ENCODE measurements at places on chromosomes 5 and 9.

- DNase-seq: peak; percentile 92
Measured at GRCh38 chr9:87792831-87793288, 66.9 kb downstream of the CTSL start.

DNA sequence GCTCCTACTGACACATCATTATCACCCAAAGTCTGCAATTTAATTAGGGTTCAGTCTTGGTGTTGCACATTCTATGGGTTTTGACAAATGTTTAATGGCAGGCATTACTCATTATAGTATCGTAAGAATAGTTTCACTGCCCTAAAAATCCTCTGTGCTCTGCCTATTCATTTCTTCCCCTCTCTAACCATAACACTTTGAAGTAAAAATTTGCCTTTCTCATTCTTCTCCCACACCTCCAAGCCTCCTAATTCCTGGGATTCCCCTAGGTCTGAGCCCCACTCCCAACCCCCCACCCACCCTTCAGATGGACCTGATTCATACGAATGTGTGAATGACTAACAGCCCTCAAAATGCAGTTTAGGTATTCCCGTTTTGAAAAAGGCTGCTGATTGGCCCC is 18.4 kb downstream of the ENC1 start:
- no peak for DNase-seq

- DNase-seq: no peak
Measured at GRCh38 chr9:127873223-127873691, 4.2 kb downstream of the AK1 start.

- DNase-seq: peak; percentile 65
Measured at GRCh38 chr5:34474573-34475021, 181.5 kb upstream of the RAI14 start.

DNA sequence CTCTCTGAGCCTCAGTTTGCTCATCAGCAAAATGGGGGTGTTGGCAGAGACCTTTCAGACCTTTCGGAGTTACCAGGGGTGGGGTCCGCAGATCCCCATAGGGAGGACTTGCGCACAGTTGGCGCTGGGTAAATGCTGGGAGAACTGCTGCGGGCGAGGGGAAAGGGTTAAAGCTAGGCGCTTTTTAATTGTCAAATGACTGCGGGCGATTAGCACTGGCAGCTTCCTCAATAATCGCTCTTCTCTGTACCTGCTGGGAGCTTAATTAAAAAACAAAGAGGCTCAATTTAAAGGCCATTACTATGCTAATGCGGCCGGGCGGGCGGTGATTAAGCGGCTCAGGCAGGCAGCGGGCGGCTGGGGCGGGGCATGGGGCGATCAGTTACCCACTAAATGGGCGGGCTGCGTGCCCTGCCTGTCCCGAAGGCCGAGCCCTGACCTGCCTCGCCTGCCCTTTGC is 63.0 kb downstream of the LMX1B start:
- DNase-seq: no peak

GRCh38 chr9:26043431-26043830 is 365.2 kb upstream of the TUSC1 start:
- DNase-seq: no peak

- DNase-seq: no peak
Measured at GRCh38 chr5:3598207-3598606, 2.6 kb downstream of the IRX1 start.

GRCh38 chr5:43609752-43610151 is 6.8 kb downstream of the NNT start:
- DNase-seq: peak; percentile 10
